ENCODE measurements at places on chromosomes 2 and 18.

- peak; percentile 13 for DNase-seq
Measured at GRCh38 chr2:153478289-153479261, at the start of gene RPRM. TSS of gene RPRM (minus strand) at chr2:153478762. CDS start at chr2:153478565, 197 bp downstream.

DNA sequence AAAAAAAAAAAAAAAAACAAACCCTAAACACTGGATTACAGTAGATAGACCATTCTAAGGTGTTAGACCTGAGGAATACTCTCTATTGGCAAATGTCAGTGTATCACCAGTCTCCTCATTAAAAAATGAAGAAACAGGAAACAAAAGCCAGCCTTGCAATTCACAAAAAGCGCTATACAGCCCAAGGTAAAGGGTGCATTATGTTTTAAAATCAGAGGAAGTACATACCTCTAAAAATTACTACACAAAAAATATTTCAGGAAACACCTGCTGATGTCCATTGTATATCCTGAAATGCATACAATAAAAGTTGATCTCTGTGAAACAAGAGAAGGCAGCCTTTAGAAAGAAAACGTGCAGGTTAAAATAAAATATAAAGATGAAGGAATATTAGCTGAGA, 54.9 kb upstream of the TSPYL6 start:
- no peak for DNase-seq

- DNase-seq = no peak
Measured at GRCh38 chr2:189837326-189837725, 53.1 kb downstream of the PMS1 start.

DNA sequence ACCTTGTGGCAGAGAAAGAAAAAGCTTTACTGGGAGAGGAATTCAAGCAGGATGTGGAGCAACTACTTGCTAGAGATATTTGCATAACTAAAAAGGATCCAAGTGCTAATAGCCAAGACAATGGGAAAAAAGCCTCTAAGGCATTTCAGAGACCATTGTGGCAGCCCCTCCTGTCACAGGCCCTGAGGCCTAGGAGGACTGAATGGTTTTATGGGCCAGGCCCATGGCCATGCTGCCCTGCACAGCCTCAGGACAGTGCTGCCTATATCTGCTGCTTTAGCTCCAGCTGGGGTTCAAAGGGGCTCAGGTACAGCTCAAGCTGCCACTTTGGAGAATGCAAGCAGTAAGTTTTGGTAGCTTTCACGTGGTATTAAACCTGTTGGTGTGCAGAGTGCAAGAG, 17.1 kb upstream of the MRPS5 start:
- DNase-seq = no peak

DNA sequence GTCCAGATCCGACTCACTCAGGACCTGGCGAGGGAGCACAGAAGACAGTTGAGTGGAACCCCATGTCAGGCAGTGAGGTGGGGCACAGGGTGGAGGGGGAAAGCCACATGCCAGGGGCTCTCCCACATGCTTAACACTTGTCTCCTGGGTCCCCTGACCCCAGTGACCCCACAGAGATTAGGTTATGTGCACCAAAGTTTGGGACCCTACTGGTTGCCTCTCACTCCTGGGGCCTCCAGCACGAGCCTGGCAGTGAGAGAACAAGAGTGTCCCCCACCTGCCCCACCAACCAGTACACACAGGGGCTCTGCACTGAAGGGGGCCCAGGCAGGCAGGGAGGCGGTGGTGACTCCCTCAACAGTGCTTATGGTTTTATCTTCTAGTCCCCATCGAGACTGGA, 58.3 kb downstream of the CIB4 start:
- DNase-seq = no peak

GRCh38 chr18:76502551-76502950, 7.5 kb upstream of the ZNF516 start:
- DNase-seq = no peak

DNA sequence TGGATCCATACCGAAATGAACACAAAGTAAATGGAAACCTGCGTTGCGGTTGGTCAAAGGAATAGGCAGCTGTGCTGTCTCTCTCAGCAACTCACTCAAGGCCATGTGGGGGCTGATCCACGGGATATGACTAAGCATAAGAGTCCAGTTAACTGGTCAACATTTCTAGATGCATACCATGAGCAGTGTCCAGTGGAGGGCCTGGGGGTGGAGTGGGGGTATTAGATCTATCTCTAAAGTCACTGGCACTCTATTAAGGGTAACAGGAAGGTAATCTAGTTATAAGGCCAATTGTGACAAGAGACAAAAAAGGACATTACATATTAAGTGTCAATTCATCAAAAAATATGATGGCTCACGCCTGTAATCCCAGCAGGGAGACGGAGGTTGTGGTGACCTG, 136.8 kb downstream of the TTC32 start:
- DNase-seq = no peak

GRCh38 chr2:96103187-96103601, 13.2 kb downstream of the ADRA2B start:
- DNase-seq = no peak

- DNase-seq = no peak
Measured at GRCh38 chr2:134078354-134078753, 175.5 kb upstream of the MGAT5 start.

DNA sequence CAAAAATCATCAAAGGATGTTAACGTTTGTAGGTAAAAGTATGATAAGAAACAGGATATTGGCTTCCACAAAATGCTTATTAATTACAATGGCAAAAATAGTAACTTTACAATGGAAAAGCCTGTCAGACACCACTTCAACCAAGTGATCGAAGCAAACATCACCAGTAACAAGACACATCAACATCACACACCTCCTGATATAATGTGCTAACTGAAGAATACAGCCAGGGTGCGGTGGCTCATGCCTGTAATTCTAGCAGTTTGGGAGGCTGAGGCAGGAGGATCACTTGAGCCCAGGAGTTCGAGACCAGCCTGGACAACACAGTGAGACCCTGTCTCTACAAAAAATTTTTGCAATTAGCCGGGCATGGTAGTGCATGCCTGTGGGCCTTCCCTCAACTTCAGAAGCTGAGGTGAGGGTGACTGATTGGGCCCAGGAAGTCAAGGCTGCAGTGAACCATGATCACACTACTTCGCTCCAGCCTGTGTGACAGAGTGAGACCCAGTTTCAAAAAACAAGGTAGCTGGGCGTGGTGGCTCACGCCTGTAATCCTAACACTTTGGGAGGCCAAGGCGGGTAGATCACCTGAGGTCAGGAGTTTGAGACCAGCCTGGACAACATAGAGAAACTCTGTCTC, 15.0 kb downstream of the MGAT4A start:
- DNase-seq = no peak

DNA sequence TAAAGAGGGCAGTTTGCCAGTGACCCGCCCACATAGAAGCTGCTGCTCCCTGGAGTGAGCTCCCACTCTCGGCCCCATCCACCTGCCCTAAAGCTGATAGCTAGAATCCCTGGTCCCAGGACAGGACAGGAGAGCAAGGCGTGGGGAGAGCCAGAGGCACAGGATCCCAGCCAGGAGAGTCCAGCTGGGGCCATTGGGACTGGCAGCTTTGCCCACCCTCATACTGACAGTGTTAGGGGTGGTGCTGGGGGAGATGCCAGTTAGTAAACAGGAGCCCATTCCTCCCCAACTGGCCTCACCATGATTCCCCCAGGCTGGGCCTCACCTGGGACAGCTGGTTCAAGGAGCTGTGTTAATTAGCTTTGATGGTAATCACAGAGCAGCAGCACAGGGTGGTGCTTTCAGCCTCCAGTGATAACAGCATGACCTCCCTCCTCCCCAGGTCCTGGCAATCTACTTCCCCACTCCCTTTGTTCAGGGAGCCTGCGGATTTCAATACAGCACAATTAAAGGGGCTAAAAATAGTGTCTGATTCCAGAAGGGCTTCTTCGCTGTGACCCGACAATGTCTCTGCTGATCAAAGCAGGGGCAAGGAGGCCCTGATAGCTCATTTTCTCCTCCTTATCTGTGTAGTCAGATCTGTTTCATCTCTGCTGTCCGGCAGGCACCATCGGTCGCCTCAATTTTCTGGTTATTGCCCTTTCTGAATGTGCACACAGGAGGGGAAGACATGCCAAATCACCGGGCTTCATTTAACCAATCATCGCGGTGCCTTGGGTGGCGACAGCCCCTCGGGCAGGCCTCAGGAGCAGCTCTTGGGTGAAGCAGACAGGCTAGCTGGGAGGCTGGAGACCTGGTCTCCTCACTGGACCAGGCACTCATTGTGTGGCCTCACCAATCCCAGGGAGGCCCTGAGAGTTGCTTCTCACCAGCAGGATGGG, 119.9 kb upstream of the TEX51 start:
- DNase-seq = no peak

DNA sequence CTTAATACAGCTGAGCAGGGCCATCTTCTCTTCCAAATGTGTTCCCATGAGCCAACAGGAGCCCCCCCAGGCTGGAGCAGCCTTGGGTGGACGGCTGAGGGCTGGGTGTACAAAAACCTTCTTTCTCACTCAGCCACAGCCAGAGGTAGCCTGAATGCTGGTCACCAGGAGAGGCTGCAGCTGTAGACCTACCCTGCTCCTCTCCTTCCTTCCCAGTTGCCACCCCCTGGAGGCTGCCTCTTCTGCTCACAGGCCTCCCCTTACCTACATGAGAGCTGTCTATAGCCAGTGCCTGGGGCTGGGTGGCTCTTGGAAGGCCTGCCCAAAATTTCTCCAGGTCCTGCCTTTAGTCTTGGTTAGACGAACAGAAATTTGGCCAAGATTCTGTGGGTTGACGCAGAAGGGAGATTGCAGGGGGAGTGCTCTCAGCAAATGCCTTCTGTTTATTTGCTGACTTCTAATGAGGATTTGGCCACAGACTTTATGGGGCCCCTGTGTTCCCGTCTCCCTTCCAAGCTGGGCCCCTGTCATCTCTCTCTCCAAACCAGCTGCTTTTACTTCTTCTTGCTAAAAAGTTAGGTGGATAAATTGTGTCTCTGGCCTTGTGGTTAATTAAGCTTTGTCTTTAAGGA, 18.3 kb downstream of the CELF4 start:
- DNase-seq = no peak

GRCh38 chr2:68807821-68808266, 63.4 kb downstream of the BMP10 start:
- DNase-seq = no peak

GRCh38 chr2:170548304-170548703, 166.8 kb upstream of the SP5 start:
- no peak for DNase-seq

- no peak for DNase-seq
Measured at GRCh38 chr2:45233301-45233700, 224.0 kb upstream of the SIX2 start.

- peak; percentile 52 for DNase-seq
Measured at GRCh38 chr2:42568401-42569115, at the start of gene MTA3. TSS of gene MTA3 (plus strand) at chr2:42568632. CDS start at chr2:42568746, 114 bp downstream.

- no peak for DNase-seq
Measured at GRCh38 chr2:180952082-180952481, 28.3 kb upstream of the UBE2E3 start.

GRCh38 chr2:112938904-112939303, 27.9 kb downstream of the IL37 start:
- no peak for DNase-seq

DNA sequence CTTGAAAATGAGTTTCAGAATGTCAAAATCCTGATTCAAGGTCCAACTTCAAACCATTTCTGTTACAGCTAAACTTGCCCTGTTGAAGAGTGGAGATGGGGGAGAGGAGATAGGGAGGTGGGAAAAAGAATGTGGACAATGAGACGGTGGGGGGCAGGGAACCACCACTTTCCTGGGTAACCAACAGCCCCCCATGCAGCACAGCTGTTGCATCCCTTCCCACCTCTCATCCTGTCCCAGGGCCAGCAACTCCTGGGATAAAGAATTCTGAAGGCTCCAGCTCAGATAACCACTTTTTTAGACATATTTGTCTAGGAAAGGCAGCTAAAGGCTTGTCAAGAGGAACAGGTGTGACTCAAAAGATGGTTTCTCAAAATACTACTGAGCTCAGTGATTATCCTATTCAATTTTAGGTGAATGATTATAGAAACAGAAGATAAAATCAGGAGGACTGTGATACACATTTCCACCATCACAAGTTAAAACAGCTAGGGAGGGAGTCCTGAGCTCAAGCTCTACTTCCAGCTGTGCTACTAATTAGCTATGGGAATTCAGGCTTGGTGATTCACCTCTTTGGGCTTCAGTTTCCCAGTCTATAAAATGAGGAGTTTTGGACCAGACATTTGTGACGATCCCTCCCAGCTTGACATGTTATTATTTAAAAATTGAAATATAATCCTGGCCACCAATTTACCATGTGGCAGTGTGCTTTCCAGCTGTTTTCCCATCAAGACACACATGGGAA, 36.3 kb downstream of the HDHD2 start:
- no peak for DNase-seq

DNA sequence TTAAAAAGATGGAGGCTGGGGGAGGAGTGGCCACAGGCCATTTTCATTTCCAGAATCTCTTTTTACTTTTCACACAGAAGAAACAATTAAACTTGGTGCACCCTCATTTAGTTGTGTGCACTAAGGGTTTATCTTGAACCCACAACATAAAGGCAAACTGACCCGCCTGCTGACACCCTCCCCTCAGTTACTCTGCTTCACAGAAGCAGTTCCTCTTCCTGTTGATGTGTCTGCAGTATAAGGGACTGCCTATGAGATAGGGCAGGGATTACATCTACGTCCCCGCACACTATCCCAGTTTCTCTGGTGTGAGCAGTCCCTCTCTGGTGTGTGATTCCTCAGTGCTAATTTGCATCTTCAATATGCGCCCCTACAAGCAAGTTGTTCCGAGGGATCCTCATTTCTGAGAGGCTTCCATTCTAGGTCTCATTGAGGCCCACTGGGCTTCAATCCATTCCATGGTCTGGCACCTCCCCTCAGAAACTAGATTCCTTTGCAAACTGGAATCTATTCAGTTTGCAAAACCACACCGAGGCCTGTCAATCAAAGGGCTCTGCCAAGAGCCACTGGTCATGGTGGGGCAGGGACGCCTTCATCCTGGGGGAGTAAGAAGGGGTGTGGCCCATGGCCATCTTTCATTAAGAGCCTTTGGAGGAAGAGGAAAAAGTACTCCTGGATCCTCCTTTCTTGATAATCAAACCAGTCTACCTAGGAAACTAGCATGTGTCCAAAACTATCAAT, 12.3 kb downstream of the CREG2 start:
- no peak for DNase-seq

DNA sequence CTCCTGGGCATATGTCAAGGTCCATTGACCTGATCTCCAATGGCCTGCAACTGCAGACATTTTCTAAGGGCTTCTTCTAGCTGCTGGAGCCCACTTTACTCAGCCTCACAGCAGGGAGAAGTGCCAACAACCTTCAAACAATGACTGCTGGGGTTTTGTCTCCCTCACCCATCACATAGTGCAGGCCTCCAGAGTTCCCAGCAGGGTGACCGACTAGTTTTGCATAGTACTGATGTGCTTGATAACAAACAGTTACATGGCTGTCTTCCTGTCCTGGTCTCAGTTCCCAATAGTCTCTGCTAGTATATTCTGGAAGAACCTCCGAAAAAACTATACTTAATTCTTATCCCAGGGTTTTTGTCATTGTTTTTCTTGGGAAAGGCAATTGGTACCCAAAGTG, 10.4 kb upstream of the NETO1 start:
- DNase-seq = no peak

DNA sequence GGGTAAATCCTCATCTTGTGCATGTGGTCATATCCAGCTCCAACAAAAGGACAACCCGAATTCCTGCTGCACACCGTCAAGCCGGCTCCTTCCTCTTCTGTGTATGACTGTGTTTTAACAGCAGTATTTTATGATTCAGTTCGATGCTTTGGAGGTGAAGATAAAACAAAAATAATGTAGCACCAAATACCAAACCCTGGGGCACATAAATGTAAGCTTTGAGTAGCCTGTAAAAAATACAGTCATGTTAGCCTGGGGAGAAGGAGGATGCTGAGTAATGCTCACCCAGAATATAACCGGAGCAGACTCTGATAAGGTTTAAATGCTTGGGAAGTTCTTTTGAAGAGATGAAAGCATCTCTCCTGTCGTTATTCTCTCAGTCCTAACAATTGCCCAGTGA, 225.0 kb downstream of the SUCLG1 start:
- no peak for DNase-seq

Data from activated T-helper 9 cell treated with anti-CD3 and anti-CD28 coated beads, Interleukin-2, amount 50 U/mL, for 16 hours (primary cell).